ENCODE measurements at places on chromosomes 7 and 10. TPM values are rescaled to one million over a fixed set of nuclear protein-coding genes. Genes with fewer than 3 reads are reported as not detected.

DNA sequence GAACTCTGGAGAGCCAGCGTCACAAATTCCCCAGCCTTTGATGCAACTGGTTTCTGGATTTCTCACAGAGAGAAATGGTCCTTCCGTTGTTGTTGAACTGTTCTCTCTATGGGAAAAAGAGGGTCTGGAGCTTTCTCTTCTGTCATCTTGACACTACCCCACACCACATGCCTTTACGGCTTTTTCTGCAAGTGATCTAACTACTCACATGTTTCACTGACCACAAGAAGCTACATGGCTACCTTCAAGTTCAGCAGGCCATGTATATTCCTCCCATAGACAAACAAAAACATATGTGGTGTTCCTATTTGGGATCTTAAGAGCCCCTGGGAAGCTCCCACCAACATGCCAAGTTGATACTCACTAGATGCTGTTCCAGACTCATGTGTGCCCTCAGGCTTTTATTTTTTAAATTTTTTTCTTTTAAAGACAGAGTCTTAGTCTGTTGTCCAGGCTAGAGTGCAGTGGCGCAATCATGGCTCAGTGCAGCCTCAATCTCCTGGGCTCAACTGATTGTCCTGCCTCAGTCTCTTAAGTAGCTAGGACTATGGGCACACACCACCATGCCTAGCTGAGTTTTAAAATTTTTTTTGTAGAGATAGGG lies 72.0 kb downstream of the RNF216 start:
- H3K36me3 ChIP-seq = peaks cover 71% of the 10 kb centered on the region
- H3K4me1 ChIP-seq = no peaks in the 10 kb centered on the region
- H3K27ac ChIP-seq = no peak overlapping the region
- no peak overlapping the region for H3K4me3 ChIP-seq
- H3K27me3 ChIP-seq = no peaks in the 10 kb centered on the region
- DNase-seq = no peak

TACR2 gene
- not detected for total RNA-seq

GRCh38 chr10:57218382-57218781 lies 857.3 kb upstream of the ZWINT start:
- no peak overlapping the region for H3K4me3 ChIP-seq
- H3K36me3 ChIP-seq = no peaks in the 10 kb centered on the region
- no peak overlapping the region for H3K27ac ChIP-seq
- H3K27me3 ChIP-seq = no peaks in the 10 kb centered on the region
- no peak for DNase-seq
- no peaks in the 10 kb centered on the region for H3K4me1 ChIP-seq

GRCh38 chr7:43439631-43440401 lies 143.1 kb upstream of the STK17A start:
- no peaks in the 10 kb centered on the region for H3K36me3 ChIP-seq
- no peak for DNase-seq
- no peaks in the 10 kb centered on the region for H3K4me1 ChIP-seq
- no peak overlapping the region for H3K4me3 ChIP-seq

- H3K27me3 ChIP-seq = no peaks in the 10 kb centered on the region
- H3K4me1 ChIP-seq = peaks cover 3% of the 10 kb centered on the region
- no peak overlapping the region for H3K27ac ChIP-seq
- no peak for DNase-seq
- no peak overlapping the region for H3K4me3 ChIP-seq
- no peaks in the 10 kb centered on the region for H3K36me3 ChIP-seq
Measured at GRCh38 chr7:69883399-69883891, 285.2 kb downstream of the AUTS2 start.

DNA sequence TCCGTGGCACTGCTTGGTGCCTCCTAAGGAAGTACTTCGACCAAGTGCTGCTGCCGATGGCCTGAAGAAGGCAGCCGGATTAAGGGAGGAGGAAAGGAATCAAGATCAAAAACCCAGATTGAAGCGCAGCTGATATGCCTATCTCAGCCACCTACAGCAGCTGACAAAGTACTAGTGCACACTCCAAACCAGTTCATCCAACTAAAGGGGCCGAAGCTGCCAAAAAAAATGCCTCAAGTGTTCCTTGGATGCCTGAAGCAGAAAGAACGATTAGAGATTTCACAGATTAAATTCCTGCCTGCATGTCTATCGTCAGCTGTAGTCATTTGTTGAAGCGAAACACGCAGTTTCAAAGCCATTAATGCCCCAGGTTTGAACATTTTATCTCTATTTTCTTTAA lies 65.7 kb downstream of the TNRC18 start:
- peaks cover 53% of the 10 kb centered on the region for H3K36me3 ChIP-seq
- DNase-seq = no peak
- no peaks in the 10 kb centered on the region for H3K27me3 ChIP-seq
- no peak overlapping the region for H3K27ac ChIP-seq

DNA sequence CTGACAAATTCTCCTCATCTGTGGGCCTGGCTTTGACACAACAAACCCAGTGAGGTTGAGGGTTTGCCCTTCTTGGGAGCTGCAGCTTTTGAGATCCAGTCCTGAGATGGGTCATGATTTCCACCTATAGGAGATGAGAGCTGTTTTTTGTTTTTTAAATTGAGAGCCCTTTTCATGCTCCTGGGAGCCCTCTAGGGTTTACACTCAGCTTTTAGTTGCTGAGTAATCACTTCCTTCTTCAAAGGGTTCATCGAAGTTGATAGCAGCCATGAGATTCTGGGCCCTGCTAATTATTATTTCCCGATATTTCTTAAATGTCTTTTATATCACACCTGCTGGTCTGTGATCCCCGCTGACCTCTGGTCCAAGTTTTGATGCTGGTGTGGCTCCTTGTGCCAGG lies 47.3 kb upstream of the VIPR2 start:
- H3K27me3 ChIP-seq = no peaks in the 10 kb centered on the region
- H3K36me3 ChIP-seq = no peaks in the 10 kb centered on the region
- no peaks in the 10 kb centered on the region for H3K4me1 ChIP-seq

DNA sequence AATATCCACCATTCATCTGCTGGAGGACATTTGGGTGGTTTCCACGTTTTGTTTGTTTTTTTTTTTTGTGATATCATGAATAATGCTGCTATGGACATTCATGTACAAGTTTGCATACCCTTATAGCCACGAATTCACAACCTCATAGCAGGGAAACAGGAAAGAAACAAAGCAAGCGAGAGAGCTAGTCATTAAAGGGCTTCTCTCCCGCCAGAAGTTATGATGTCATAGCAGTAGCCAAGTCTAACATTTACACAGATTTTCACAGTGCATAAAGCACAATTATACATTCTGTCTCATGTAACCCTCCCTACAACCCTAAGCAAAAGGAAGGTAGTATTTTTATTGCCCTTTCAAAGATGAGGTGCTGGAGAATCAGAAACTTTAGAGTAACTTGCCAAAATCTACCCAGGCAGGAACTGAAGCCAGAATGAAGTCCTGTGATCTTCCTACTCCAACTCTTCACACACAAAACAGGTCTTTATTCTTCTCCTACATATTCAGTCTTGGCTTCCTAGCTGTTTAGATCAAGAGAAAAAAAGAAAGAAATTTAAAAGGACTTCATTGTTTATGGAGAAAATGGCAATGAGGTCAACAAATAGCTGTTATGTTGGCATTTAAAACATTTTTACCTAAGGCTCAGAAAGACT lies 33.9 kb upstream of the GPAM start:
- no peak for DNase-seq
- no peaks in the 10 kb centered on the region for H3K27me3 ChIP-seq
- H3K4me1 ChIP-seq = no peaks in the 10 kb centered on the region
- no peak overlapping the region for H3K4me3 ChIP-seq

GRCh38 chr10:89207801-89208551 lies 859 bp upstream of the CH25H start:
- peak overlapping the region; percentile 78 for H3K27ac ChIP-seq
- no peaks in the 10 kb centered on the region for H3K36me3 ChIP-seq
- H3K27me3 ChIP-seq = peaks cover 33% of the 10 kb centered on the region
- DNase-seq = no peak
- peaks cover 9% of the 10 kb centered on the region for H3K4me1 ChIP-seq

SYT15B gene
- 0.82 TPM for total RNA-seq

DNA sequence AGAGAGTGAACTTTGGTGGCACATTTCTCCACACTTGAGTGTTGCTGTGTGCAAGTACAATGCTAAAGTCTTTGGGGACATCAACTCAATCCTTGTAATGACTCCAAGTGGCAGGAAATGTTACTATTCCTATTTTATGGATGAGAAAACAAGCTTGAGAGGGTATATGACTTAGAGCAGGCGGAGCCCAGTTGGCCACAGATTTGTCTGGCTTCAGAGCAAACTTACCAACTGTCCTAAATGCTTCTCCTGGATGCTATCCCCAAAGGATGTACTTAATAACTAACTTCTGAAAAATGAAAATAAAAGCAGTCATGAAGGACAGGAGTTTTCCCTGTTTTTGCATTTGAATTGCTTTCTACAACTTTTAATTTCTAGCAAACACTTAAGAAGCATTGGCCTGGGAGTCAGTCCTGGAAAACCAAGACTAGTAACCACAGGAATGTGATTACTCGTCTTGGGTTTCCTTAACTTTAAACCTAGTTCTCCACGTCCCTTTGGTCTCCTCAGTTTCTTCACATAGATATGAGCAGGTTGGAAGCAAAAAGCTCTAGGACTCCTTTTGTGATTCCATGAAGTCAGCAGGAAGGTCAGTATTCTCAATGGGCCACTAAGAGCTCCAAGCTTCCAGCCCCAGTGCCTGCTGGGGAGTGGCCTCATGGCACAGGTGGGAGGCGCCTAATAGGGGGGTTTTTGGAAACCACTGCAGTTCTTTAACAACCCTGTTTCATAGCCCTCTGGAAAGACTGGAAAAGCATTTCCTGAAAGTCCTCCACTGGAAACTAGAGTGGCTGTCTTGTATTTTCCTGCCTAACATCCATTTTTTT lies 140.8 kb downstream of the GLCCI1 start:
- no peaks in the 10 kb centered on the region for H3K4me1 ChIP-seq
- no peaks in the 10 kb centered on the region for H3K27me3 ChIP-seq
- H3K27ac ChIP-seq = no peak overlapping the region

ZCWPW1 gene
- total RNA-seq = 8.5 TPM

DNA sequence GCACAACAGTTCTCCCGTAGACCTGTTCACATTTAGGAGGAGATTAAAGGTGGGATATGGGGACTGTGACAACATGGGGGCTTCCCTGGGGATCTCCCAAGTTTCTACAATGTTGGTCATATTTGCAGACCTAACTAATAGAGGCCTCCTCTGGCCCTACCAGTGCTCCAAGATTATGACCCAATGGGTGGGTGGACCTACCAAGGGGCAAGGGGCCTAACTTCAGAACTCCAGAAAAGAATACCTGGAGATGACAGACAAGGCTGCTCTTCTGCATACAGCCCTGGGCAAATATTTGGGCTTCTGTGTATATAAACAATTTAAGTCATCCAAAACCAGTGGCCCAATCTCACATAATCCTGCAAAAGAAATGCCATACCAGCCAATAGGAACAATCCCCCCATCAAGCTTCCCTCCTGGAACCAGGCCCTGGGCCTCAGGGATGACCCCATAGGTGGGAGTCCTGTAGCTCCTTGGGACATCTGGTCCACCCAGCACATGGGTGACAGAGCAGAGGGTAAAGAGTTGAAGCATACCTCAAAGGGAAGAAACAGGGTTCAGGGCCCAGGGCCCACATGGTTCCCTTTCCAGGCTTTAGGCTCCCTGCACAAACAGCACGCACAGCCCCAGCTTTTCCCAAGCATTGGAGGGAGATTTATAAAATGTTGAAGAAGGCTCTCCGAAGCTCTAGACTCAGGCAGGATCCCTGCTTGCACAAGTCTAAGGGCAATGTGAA lies 86.1 kb upstream of the CHST15 start:
- no peak overlapping the region for H3K27ac ChIP-seq
- no peaks in the 10 kb centered on the region for H3K27me3 ChIP-seq
- H3K4me3 ChIP-seq = no peak overlapping the region
- no peaks in the 10 kb centered on the region for H3K36me3 ChIP-seq

DNA sequence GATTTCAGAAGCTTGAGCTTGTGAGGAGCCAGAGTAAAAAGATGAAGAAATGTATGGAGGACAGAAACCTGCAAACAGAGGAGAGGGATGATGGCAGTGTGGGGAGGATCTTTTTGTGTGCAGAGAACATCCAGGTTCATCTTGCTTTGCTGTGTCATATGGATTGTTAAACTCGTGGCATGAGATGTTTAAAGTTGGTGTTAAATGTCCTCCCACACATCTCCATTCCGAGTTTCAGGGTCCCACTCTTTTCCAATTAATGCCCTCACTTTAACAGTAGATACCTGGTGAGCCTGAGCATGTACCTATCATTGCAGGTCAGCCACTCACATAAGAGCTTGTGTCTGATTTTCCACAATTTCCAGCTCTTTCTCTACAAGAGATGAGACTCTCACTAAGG lies 147.7 kb downstream of the ST7 start:
- peaks cover 5% of the 10 kb centered on the region for H3K4me1 ChIP-seq
- no peaks in the 10 kb centered on the region for H3K27me3 ChIP-seq
- no peak overlapping the region for H3K27ac ChIP-seq
- H3K4me3 ChIP-seq = no peak overlapping the region
- no peak for DNase-seq

BHLHA15 gene
- 1.8 TPM for total RNA-seq

- no peaks in the 10 kb centered on the region for H3K4me1 ChIP-seq
- H3K27me3 ChIP-seq = no peaks in the 10 kb centered on the region
- DNase-seq = no peak
- no peak overlapping the region for H3K27ac ChIP-seq
Measured at GRCh38 chr10:118808601-118809356, 54.0 kb upstream of the CACUL1 start.

GRCh38 chr7:2034291-2035201 lies 198.2 kb downstream of the MAD1L1 start:
- no peaks in the 10 kb centered on the region for H3K36me3 ChIP-seq
- H3K27me3 ChIP-seq = no peaks in the 10 kb centered on the region
- H3K4me3 ChIP-seq = no peak overlapping the region
- no peaks in the 10 kb centered on the region for H3K4me1 ChIP-seq
- DNase-seq = no peak

PPIA gene
- 487 TPM for total RNA-seq

DNA sequence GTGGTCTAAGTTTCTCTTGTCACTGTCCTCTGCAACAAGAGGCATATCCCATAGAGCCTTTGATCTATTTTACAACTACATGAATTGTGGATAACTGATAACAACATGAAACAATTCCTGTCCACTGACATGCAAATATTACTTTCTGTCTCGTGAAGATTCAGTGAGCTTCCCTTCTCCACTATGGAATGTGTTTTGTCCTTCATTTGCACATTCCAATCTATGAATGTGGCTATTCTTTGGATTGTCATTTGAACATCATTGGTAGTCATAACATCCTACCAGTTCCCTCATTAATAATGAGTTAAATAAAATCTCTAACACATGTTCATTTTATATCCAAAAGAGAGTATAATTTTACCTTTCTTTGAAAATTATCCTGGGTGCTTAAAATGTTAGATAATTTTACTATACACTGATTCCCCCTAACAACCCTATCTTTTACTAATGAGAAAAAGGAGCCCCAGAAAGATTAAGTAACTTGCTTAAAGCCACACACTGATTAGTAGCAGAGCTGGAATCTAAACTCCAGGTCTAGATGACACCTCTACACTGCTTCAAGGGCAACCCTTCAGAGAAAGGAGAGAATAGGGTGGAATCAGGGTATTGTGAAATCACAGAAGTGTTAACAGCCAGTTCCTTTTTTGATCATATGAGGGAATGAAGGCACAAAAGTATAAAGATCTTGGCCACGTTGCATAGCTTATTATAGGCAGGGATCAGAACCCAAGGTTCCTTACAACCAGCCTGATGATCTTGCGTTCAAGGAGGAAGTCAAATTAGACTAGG lies 39.1 kb downstream of the PDE1C start:
- no peaks in the 10 kb centered on the region for H3K36me3 ChIP-seq
- no peak for DNase-seq
- H3K27me3 ChIP-seq = no peaks in the 10 kb centered on the region
- no peaks in the 10 kb centered on the region for H3K4me1 ChIP-seq

- DNase-seq = no peak
- H3K27me3 ChIP-seq = peaks cover 11% of the 10 kb centered on the region
- no peak overlapping the region for H3K4me3 ChIP-seq
Measured at GRCh38 chr7:37443627-37444026, 5.0 kb downstream of the ELMO1 start.
